NCI-H1105 treated with DMSO at 0.1 percent for 48 hours (cell line): ENCODE measurements at places on chromosomes 6 and 20.

DNA sequence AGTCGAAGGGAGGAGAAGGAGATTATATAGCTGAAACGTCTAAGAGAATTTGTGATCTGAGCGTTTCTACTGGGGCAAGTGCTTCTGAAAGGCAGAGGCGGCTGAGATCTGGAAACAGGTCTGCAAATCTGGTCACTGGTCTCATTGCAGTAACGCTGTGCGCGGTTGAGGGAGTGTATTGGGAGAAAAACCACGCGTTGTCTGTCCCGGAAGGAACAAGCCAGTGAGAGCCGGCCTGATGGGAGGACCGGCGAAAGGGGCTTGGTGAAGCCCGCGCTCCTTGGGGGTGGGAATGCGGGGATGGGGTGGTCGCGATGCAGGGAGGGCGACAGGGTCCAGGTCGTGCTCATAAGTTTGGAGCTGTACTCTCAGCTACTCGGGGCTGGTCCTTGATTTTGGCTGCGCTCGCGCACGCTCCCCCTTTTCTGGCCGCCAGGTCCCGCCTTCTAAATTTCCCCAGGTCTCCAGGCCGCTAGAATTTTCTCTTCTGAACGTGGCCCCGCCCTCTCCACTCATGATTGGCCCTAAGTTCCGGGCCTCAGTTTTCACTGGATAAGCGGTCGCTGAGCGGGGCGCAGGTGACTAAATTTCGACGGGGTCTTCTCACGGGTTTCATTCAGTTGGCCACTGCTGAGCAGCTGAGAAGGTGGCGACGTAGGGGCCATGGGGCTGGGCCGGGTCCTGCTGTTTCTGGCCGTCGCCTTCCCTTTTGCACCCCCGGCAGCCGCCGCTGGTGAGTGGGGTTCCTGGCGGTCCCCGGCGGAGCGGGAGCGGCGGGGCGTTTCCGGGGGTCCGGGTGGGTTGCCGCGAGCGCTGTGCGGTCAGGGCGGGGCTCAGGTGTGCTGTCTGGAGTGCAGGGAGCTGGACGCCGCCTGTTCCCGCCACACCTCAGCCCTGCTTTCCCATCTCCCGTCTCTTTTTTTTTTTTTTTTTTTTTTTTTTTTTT is at the start of gene MICB:
MICB (plus strand) TSS at position 615 of the 946 bp plus-strand sequence; CDS start at position 664, 49 bp downstream.
- DNase-seq, result peak; percentile 89

- DNase-seq, result no peak
Measured at GRCh38 chr20:34123309-34123708, 11.3 kb upstream of the EIF2S2 start.

DNA sequence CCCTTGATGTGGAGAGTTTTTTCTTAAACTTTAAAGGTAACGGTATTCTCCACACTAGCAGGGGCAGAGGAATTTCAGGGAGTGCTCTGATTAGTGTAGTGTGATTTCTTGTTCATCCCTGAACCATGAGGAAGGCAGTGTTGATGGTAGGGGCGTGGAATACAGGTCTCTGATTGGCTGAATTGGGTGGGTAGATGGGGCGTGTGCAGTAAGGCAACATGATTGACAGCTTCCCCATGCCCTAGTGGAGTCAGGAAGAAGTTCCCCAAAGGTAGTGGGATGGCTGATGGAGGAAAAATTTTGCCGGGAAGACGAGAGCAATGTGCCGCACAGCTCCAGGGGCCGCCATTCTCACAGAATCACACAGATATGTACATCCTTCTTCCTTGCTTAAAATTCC is 97.4 kb upstream of the SALL4 start:
- no peak for DNase-seq

DNA sequence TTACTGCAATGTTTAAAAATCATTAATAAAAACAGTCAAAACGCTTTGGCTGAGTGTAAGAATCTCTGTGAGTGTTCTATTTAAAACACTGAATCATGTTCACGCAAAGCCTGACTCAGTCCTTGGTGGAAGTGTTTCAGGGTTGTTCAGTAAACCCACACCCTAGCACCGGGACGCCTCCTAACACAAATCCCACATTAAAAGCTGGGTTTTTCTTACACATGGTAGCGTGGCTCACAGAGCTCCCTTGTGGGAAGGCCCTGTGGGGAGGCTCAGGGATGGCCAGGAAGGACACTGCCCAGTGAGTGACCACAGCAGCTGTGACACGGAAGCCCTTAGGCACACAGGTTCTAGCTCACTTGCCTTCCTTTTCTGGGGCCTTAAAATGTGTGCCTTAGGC is 80.2 kb downstream of the GMPR start:
- no peak for DNase-seq

DNA sequence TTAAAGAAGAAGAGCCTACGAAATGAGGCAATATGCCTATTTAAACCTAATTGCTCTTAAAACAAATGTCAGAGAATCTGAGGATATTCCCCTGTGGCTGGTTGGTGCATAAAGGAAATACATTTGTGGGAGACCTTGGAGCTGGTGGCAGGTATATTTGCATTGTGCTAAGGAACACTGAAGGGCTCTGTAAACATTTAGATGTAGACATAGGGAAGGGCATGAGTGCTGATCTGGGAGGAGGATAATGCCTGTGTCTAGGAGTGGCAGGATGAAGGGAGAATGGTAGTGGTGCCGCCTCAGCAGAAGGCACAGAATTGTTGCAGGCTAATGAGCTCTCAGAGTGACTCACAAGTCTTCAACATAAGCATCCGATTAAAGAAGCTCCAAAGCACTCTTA is 85.8 kb downstream of the CD164 start:
- peak; percentile 29 for DNase-seq

GRCh38 chr6:26045065-26045927 is 41.9 kb upstream of the HFE start:
- peak; percentile 98 for DNase-seq

GRCh38 chr6:11491596-11492463 is 45.7 kb upstream of the TMEM170B start:
- no peak for DNase-seq

- DNase-seq, result no peak
Measured at GRCh38 chr20:57559658-57560553, 1.0 kb upstream of the PCK1 start.

- DNase-seq, result no peak
Measured at GRCh38 chr20:58760856-58761255, 68.3 kb downstream of the NPEPL1 start.

GRCh38 chr6:129793447-129793846 is 67.7 kb downstream of the TMEM244 start:
- DNase-seq, result no peak

- no peak for DNase-seq
Measured at GRCh38 chr6:6890400-6890858, 217.3 kb upstream of the RREB1 start.

DNA sequence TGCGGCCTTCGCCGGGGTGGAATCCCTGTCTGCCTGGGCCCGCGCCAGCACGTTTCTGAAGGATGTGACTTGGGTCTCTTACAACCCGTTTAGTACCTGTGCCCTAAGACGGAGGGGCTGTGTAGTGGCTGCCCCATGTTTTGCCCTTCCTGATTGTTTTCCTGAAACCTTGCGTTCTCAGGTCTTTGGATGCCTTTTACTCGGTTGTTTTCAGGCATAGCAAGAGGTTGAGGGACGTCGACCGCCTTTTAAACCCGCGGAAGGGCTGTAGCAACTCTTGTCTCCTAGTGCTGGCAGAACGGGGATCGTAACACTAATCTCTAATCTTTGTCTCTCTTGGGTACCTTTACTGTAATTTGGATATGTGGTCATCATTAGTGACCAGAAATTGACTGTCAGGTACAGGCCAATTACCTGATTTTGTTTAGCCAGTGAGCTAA is 706 bp upstream of the NANP start:
- no peak for DNase-seq

DNA sequence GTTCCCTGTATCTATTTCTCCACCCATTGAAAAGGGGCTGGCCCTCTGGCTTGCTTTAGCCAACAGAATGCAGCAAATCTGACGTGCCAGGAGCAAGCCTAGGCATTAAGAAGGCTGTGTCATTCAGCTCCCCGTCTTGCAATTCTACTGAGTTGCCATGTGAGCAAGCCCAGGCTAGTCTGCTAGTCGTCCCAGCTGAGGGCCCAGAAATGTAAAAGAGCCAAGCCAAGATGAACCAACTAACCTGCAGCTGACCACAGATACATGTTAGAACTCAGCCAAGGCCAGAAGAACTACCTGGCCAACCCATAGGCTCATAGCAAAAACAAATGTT is 30.1 kb downstream of the PREP start:
- DNase-seq, result no peak

- DNase-seq, result no peak
Measured at GRCh38 chr6:41475164-41475563, 71.0 kb upstream of the FOXP4 start.

DNA sequence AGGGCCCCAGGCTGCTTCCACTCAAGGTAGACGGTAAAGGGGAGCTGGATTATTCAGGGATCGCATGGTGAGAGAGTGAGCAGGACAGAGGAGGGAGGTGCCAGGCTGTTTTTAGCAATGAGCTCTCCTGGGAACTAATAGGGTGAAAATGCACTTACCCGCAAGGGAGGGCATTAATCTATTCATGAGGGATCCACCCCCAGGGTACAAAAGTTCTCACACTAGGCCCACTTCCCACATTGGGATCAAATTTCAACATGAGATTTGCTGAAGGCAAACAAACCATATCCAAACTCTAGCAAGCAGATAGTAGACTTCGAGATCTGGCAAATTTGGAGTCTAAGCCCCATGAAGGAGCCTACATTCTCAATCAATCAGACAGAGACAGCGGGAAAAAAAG is 408.6 kb downstream of the RNF144B start:
- no peak for DNase-seq

DNA sequence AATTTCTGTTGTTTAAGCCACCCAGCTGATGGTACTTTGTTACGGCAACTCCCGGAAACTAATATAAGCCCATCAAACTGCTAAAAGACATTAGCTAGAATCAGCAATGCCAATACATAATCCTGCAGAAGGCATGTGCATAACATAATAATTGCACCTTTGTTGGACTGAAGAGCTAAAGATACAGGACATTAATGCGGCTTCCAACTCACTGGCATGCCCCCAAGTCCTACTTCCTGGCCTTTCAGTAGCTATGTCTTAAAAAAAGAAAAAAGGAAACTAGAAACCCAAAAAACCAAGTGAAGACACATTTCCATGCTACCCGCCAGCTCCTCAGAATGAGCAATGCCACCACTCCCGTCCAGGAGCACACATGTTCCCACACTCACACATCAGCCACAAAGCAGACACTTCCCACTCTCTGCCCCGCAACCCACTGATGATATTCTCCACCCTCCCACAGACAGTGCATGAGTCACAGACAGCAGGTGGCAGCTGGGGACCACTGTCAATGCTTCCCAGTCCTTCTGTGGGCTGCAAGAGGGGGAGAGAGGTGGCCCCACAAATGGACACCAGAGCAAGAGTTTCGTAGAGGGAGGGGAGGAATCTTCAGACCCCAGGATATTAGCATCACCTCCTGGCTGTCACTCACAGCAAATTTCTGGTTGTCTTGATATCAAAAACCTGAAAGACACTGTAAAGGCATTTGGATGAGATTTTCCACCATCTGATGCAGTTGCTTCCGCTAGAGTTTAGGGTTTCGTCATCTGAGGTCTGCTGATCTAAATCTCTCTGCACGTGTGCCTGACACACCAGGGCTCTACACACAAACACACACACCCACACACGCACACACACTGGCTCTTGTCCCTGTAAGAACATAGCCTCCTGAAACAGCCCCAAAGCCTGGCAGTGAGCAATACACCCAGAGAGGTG is 32.8 kb downstream of the GFOD1 start:
- no peak for DNase-seq

DNA sequence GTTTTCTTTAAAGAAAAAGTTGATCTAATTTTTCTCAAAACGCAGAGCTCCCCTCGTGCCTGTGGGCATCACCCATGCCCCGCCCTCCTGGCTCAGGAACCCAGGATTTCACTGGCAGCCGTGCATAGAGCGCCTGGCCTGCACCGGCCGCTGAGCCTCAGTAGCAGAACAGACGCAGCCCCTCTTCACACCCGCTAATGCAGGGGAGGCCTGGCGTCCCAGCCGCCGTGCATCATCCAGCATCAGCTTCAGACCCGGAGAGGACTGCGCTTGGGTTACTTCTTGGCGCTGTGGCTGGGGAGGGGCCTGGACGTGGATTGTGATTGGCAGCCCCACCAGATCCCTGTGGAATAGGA is 18.1 kb downstream of the RBM38 start:
- no peak for DNase-seq

DNA sequence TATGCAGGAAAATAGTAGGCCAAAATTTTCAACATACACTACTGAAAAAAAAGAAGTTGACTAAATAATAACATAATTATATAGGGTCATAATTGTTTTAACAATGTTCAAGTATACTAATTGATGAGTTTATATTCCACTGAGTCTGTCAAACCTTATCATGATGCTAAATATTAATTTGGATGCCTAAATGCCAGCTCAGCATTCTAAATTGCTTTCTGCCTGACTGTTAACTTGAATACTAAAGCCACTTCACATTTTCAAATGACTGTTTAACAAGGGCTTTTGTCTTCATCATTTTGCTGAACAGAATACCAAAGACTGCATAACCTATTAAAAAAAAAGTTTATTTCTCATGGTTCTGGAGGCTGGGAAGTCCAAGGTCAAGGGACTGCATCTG is 232.8 kb downstream of the DOK5 start:
- DNase-seq, result no peak

DNA sequence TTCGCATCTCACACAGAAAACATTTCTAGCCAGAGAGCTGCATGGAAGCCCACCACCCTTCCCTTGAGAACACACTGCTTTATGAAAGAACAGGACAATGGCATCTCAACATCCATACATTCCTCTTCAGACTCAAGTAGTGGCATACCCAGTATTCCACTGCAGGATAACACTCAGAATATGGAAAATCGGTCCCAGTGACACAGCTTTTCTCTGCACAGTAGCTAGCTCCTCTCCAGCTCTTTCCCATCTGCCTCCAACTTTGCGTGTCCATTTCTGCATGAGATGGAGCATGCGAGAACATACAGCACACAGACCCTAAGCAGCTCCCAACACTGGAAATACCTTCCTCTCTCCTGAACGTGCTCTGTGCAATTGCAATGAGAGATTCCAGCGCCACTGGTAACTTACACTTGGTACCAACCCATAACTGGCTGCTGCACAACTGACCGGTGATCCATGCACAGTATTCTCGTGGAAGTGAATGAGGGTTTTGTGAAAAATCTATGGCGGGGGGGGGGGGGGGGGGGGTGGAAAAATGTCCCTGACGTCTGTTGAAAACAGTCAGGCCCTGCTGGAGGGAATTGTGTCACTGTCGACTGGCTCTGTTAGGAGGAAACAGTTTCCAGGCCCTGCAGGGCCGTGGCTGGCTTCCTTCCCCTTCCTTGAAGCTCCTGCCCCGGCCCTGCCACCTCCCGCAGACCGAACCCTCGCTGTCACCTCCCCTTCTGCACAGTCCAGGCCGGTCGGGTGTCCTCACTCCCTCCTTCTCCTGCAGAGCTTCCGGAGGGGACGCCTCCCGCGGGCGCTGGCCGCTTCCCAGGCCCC is 265.9 kb upstream of the QKI start:
- DNase-seq, result no peak
